ENCODE measurements at places on chromosomes 2 and 18. TPM values are rescaled to one million over a fixed set of nuclear protein-coding genes. Genes with fewer than 3 reads are reported as not detected.

- H3K4me1 ChIP-seq: no peaks in the 10 kb centered on the region
- H3K4me3 ChIP-seq: no peak overlapping the region
- DNase-seq: no peak
- H3K36me3 ChIP-seq: no peaks in the 10 kb centered on the region
These were observed 465.6 kb upstream of the TRIB2 start for GRCh38 chr2:12251121-12251520.

Gene SPATS2L
- total RNA-seq: 63.8 TPM

Gene SLC35G4
- not detected for total RNA-seq

DNA sequence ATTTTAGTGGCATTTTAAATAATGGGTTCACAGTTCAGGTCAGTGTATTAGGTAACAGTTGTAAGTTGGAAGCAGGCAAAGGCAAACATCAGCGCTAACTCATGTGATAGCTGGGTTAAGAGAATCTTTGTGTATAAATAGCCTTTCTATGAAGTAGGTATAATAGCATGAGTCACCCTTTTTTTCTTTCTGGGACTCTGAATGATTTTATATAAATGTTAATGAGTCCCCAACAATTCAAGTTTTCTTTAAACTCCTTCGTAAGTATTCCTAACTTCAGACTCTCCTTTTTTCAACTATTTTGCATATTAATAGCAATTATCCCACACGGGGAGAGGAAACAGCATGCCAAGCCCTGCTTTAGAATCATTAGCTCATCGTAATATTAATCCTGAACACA, 384.3 kb downstream of the PIK3C3 start:
- no peaks in the 10 kb centered on the region for H3K36me3 ChIP-seq
- H3K27me3 ChIP-seq: no peaks in the 10 kb centered on the region
- no peak overlapping the region for H3K4me3 ChIP-seq
- no peak overlapping the region for H3K27ac ChIP-seq
- DNase-seq: no peak

Gene DLX1
- total RNA-seq: not detected

GRCh38 chr18:29028560-29028959, 851.6 kb upstream of the CDH2 start:
- no peaks in the 10 kb centered on the region for H3K4me1 ChIP-seq
- H3K27me3 ChIP-seq: no peaks in the 10 kb centered on the region
- no peak overlapping the region for H3K4me3 ChIP-seq
- DNase-seq: no peak

Gene SCN9A
- 1.8 TPM for total RNA-seq

Gene C1QL2
- total RNA-seq: not detected

Data from endothelial cell of umbilical vein (primary cell).